Mesenteric fat pad (tissue), 1 donor: ENCODE measurements at places on chromosomes 13 and 19.

GRCh38 chr19:14441041-14441938, 8.2 kb downstream of the PKN1 start:
- no peak for DNase-seq

DNA sequence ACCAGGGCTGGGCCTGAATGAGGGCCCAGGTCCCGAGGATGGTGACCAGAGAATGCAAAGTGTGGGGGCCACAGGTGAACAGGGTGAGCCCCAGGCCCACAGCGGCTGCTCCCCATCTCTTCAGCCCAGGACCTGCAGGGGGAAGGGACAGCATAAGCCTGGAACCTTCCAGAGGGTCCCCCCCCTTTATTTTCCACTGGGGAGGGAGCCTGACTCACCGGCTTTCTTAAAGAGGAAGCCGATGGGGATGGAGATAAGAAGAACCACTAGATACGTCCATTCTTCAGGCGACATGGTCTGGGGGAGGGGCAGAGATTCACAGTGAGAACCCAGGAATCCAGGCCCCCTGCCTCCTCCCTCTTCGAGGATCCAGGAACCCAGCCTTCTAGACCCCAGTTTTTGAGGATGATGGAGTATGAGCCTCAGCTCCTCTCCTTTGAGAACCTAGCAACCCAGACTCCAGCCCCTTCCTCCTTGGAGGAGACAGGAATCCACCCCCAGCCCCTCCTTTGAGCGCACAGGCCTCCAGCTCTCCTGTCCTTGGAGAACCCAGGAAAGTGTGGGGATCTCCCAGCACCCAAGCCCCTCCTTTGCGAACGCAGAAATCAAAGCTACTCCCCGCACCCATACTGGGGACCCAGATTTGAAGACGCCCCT, 1.0 kb downstream of the MBOAT7 start:
- no peak for DNase-seq

GRCh38 chr19:44640518-44640917, 3.2 kb upstream of the PVR start:
- DNase-seq: no peak

- DNase-seq: no peak
These were observed 270.0 kb upstream of the PCDH20 start for GRCh38 chr13:61685682-61686012.

GRCh38 chr13:20719783-20720182, 16.3 kb downstream of the IL17D start:
- no peak for DNase-seq

GRCh38 chr13:64000321-64000720, 2584.7 kb upstream of the PCDH20 start:
- DNase-seq: no peak

- no peak for DNase-seq
These were observed 18.6 kb upstream of the STRN4 start for GRCh38 chr19:46764817-46765291.

DNA sequence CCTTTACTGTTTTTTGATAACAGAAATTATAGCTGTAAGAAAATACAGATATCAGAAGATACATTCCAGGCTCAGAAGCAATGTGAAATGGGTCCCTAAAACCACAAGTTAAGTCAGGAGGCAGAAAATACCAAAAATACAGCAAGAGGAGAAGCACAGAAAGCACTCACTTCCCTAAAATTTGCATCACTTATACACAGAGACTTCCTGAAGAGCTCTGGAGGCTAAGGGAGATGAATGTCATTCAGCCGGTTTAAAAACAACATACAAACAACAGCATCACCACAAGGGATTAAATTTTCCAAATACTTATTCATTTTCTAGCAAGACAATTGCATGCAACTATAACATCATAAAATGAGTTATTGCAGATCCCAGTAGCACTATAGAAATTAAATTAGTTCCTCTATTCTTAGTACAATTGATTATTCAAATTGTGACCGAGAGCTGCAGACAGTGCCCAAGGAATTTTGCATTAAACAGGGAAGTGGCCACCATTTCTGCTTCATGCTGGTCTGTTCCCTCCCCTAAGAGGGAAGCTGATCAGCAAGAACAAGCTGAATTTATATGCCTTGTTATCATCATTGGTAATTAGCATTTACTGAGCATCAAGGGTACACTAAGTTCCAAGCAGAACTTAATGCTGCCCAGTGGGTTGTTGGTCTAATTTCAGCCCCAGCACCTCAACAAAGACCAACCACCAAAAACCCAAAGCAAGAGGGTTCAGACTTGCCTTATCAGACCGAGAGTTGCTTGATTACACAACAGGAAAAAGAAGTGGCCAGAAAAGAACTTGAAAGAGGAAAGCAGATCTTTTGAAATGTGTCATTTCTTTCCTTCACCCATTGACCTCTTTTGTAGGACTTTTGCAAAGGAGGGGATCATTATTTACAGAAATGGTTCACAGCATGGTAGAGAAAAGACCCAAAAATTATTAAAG, 140.7 kb downstream of the KCTD12 start:
- DNase-seq: no peak

GRCh38 chr13:48726711-48727110, 73.0 kb downstream of the CYSLTR2 start:
- no peak for DNase-seq

DNA sequence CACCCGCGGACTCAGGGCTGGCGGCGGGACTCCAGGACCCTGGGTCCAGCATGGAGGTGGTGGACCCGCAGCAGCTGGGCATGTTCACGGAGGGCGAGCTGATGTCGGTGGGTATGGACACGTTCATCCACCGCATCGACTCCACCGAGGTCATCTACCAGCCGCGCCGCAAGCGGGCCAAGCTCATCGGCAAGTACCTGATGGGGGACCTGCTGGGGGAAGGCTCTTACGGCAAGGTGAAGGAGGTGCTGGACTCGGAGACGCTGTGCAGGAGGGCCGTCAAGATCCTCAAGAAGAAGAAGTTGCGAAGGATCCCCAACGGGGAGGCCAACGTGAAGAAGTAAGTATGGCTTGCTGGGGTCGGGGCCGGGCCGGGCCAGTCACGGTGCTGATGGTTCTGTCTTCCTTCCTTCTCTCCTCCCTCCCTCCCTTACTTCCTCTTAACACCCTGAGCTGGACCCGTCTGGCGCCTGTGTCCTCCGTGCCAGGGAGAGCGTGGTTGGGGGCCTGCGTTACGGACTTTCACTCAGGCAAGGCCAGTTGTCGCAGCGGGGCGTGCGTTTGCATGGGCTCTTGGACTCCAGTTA, 1.4 kb downstream of the STK11 start:
- DNase-seq: no peak

- DNase-seq: no peak
These were observed 4.6 kb downstream of the GNA11 start for GRCh38 chr19:3098515-3099346.

DNA sequence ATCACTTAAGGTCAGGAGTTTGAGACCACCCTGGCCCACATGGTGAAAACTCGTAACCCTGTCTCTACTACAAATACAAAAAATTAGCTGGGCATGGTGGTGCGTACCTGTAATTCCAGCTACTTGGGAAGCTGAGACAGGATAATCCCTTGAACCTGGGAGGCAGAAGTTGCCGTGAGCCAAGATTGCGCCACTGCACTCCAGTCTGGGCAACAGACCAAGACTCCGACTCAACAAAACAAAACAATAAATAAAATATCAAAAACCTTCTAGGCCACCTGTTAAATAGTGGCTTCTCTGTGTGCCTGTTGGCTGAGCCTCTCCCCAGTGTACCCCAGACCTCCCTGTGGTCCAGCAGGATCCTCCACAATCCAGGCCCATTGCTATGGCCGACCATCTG, 3.3 kb upstream of the PSMD8 start:
- DNase-seq: no peak
